ENCODE measurements at places on chromosomes 7 and 10. TPM values are rescaled to one million over a fixed set of nuclear protein-coding genes. Genes with fewer than 3 reads are reported as not detected.
A peak's percentile ranks its signal among the peaks of the same experiment; 100 is the strongest.

Gene YWHAG
- 167 TPM for total RNA-seq

Gene COL26A1
- not detected for total RNA-seq

Gene ZNF467
- total RNA-seq = 0.26 TPM

DNA sequence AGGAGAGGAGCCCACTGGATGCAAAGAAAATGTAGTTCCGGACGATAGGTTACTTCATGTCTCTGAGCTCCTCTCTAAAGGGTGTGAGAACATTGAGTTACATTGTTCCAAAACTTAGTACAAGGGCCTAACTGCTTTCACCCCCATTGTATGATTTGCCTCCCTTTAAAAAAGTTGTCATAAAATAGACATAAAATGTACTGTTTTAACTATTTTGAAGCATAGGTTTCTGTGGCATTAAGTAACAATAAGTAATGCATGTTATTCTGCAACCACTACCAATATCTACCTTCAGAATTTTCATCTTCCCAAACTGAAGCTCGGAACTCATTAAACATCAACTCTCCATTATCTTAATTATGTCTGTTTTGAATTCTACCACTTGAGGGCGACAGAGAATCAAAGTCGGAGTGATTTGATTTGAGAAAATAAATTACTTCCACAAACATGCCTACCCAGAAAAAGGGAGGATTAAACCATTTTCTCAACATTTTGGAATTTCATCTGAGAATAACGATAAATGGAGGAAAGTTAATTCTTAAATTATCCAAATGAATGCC lies 2.7 kb downstream of the IGFBP1 start:
- peak; percentile 61 for DNase-seq

DNA sequence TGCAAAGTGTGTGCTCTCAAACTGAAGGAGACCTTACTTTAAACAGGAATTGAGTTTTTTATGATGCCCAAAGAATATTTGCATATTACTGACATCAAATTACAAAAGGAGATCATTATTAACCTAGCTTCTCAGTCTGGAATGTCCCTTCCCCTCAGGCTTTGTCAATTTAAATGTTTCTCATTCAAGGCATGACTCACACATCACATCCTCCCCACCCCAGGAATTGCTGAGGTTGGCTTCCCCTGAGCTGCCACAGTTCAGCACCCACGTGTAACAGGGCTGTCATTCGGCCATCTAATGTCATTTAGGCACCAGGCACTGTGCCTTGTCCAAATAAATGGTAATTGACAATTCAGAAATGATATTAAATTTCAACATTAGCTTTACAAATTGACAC lies 305.9 kb upstream of the MGMT start:
- no peak for DNase-seq

DNA sequence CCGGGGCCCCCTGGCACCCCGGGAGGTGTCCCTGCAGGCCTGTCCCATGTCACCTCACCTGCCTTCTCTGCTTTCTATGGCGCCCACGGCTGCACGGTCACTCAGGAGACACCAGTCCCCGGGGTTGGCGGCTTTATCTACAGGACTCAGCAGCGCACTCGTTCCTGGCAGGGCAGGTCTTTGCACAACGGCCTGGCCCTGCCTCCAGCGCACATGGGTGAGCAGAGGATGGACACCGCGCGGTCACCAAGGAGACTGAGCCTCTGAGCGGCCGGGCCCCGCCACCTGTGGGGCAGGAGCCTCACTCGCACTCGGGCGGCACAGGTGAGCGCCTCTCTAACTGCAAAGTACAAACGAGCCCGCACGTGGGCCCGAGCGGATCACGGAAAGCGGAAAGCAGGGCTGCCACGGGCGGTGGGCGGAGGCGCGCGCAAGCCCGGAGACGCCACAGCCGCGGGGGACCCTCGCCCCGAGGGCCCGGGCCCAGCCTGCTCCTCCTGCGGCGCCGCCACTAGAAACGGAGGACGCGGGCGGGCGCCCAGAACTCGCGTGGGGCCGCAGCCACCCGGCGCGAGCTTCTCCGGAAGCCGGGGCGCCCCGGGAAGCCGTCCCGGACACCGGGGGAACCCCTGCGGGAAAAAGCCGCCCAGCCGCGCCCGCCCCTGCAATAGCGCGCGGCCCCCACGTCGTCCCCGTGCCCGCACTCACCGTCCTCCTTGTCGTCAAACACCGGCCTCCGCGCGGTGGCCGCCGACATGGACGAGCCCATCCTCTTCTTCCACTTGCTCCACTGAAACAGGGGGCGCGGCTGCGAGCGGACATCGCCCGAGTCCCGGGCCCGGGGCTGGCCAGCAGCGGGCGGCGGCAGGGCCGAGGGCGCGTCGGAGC lies 642 bp downstream of the STK32C start:
- no peak for DNase-seq

- peak; percentile 31 for DNase-seq
Measured at GRCh38 chr7:17357952-17358351, 59.5 kb downstream of the AHR start.

DNA sequence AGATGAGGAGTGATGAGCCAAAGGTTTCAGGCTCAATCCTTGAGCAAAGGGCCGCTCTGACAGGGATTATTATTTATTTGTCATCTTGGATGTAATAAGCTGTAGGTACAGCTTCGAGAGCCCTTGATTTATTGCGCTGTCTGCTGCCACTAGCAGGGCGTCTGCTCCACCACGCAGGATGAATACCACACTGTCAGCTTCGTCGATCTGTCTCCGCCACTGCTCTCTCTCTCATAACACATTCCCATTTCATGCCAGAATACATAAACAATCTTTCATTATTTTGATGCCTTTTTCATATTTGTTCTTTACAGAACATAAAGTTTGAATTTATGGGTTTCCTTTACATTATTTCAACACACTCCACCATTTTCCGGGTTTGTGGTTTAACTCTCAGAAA lies 276.6 kb downstream of the LRMDA start:
- DNase-seq = no peak

DNA sequence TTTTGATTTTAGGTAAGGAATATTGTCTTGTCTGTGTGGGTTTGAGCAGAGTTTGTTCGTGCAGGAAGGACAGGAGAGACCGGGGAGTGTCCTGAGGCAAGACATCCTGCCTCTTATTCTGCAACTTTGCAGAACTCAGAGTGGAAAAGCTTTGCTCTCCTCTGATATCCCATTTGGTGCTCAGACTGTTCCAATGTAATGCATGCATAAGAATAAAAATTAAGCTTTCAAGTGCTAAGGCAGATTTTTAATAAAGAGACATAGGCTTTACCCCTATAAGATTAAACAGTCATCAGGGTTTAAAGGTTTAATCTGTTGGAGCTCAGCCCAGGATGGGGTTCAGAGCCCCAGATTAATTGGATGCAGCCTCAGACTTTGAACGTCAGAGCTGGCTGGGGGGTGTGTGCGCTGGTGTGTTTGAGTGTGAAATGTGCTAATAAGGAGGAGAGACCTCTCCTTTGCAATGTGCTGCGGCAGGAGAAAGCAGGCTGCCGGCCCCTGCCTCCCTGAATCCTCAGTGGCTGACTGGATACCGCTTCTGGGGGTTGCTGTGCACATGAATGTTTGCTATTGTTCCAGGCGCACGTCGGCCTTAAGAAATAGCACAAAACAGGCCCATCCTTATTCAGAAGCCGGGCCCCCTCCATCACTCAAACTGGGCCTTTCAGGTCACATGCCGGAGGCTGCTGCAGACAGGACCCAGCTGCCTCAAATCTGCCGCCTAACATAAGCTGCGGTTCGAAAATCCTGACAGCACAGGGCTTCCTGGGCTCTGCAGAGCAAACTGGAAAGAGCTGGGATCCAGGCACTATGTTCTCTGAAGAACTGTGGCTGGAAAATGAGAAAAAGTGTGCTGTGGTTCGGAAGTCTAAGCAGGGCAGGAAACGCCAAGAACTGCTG lies 84.1 kb upstream of the PRR15 start:
- DNase-seq = no peak
